Kasumi-1 (cell line): ENCODE measurements at places on chromosomes 11 and 22.

- DNase-seq = no peak
These were observed at the start of gene MRGPRF for GRCh38 chr11:69013009-69013951. Gene MRGPRF, minus strand, starts transcription at chr11:69013246. Its CDS starts 3,345 bp downstream, at chr11:69009901.

DNA sequence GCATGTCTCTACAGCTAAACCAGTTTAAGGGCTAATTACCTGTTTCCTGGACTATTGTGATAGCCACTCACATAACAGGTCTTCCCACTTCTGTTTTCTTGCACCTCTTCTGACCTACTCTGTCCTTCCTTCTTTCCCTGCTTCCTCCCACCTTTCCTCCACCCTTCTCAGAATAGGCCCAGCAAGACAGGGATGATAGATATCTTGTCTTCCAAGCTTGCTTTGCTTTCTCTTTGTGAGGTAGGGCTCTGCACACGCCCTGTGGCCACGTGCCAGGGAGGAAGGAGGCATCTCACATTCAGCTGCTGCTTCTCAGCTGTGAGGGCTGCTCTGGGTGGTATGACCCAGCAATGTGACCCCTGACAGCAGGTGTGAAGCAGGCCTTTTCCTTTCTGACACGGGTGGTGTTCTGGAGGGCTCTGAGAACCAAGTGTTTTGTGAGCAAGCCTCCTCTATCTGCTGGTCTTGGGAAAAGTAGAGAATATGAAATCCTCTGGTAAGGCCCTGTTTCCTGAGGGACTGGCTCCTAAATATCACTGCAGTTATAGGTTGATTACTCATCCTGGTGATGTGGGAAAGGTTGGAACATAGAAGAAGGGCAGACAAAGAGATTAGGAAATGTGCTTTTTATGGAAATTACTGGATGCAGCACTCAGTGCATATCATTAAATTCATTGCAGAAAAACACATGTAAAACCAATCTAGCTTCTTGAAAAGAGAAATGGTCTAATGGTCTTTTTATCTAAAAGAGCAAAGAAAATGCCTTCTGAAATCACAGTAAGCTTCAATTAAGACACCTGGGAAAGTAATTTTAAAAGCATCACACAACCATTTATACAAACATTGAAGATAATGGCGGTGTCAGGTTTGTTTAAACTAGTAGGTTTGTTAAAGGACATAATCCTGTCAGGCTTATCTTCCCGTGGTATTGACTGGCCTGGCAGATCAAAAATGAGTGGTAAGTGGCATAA is 8.5 kb downstream of the AMOTL1 start:
- no peak for DNase-seq

DNA sequence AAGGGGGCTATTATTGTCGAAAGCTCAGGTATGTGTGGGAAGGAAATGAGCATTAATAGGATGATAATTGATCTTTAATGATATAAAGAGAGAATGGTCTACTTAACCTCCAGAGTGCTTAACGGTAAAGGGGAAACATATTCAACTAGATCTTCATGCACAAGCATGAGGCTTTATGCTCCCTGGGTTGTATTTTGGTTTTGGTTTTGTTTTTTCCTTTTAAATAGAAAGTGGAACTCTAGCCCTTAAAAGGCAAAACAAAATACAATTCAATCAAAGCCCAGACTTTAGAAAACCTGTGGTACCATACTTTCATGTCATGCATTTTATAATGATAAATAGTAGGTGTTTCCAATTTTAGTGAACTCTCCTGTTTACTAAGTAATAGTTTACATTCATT is 622.7 kb downstream of the METTL15 start:
- no peak for DNase-seq

DNA sequence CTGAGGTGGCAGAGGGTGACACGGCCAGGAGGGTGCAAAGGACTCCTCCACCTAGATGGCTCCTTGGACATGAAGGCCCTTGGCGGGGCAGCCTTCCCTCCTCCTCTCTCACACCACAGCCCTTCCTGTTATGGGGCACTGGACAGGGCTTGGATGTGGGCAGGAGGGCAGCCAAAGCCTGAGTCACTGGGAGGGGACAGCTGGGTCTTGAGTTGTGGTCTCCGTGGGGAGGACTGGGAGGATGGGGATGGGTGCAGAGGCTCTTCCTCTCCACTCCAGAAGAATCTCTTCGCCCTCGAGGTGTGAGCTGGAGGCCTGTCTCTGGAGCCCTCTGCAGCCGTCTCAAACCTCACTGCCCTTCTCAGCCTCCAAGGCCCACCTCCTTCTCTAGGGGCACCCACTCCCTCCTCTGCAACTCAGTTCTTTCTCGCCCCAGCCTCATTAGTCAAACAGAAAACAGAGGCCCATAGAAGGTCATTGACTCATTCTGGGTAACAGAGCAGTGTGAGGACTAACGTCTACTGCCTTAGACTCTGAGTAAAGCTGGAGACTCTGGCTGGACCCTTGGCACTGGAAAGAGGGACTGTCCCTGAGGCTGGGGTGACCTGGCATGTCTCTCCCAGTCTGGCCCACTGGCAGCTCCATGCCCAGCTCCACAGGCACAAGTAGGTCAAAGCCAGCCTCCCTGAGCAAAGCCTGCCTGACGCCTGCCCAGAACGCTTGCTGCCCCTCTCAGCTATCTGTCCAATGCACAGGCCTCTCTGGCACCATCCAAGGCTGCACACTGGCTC is 47.5 kb upstream of the CDON start:
- no peak for DNase-seq

GRCh38 chr11:70568035-70568813 is 169.9 kb downstream of the CTTN start:
- DNase-seq = no peak

- peak; percentile 62 for DNase-seq
These were observed 9.1 kb downstream of the SELENOO start for GRCh38 chr22:50209893-50210292.

- no peak for DNase-seq
These were observed 569.9 kb upstream of the CADM1 start for GRCh38 chr11:116073854-116074837.
